ENCODE measurements at places on chromosomes 12 and 14. TPM values are rescaled to one million over a fixed set of nuclear protein-coding genes. Genes with fewer than 3 reads are reported as not detected.
A peak's percentile ranks its signal among the peaks of the same experiment; 100 is the strongest.

GRCh38 chr14:24837280-24838046, 203.5 kb upstream of the GZMB start:
- no peak overlapping the region for H3K4me3 ChIP-seq
- H3K36me3 ChIP-seq: no peaks in the 10 kb centered on the region
- no peaks in the 10 kb centered on the region for H3K27me3 ChIP-seq
- peak overlapping the region; percentile 37 for H3K27ac ChIP-seq

- DNase-seq: no peak
- H3K4me3 ChIP-seq: no peak overlapping the region
- peaks cover 5% of the 10 kb centered on the region for H3K27me3 ChIP-seq
Measured at GRCh38 chr12:127262615-127263014, 1004.4 kb upstream of the TMEM132C start.

- no peak overlapping the region for H3K4me3 ChIP-seq
- no peaks in the 10 kb centered on the region for H3K36me3 ChIP-seq
- no peak overlapping the region for H3K27ac ChIP-seq
- no peaks in the 10 kb centered on the region for H3K27me3 ChIP-seq
Measured at GRCh38 chr14:68479247-68479646, 313.6 kb downstream of the ZFP36L1 start.

The EIF2S3B gene
- 0.56 TPM for total RNA-seq

DNA sequence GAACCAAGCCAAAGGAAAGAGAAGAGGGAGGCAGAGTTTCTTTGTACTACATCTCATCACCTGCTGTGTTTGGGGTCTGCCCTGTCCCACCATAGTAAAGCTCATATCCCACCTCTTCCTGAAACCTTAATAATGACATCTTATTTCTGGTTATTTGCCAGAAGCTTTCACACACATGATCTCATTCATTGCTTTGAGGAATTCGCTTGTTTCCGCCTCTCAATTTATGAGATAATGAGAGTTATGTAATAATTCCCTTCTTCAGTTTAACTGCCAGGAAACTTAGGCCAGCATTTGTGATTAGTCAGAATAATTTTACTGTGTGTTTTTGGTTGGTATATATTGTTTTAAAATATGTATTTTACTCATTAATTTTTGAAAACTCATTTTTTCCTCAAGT, 205.2 kb downstream of the CACNA1C start:
- no peaks in the 10 kb centered on the region for H3K27me3 ChIP-seq
- H3K36me3 ChIP-seq: peaks cover 1% of the 10 kb centered on the region
- no peak overlapping the region for H3K27ac ChIP-seq

- peaks cover 12% of the 10 kb centered on the region for H3K4me1 ChIP-seq
- no peaks in the 10 kb centered on the region for H3K27me3 ChIP-seq
- H3K36me3 ChIP-seq: no peaks in the 10 kb centered on the region
- H3K27ac ChIP-seq: no peak overlapping the region
- H3K4me3 ChIP-seq: no peak overlapping the region
Measured at GRCh38 chr14:99674776-99675381, 9.2 kb upstream of the CYP46A1 start.

GRCh38 chr12:71075743-71076142, 82.1 kb downstream of the TSPAN8 start:
- no peaks in the 10 kb centered on the region for H3K4me1 ChIP-seq
- no peak overlapping the region for H3K4me3 ChIP-seq
- DNase-seq: no peak

- no peak for DNase-seq
- no peak overlapping the region for H3K27ac ChIP-seq
- peaks cover 7% of the 10 kb centered on the region for H3K36me3 ChIP-seq
- no peaks in the 10 kb centered on the region for H3K4me1 ChIP-seq
Measured at GRCh38 chr12:112514926-112515642, 96.3 kb downstream of the PTPN11 start.

GRCh38 chr14:95052016-95052585, 105.2 kb downstream of the DICER1 start:
- H3K4me1 ChIP-seq: no peaks in the 10 kb centered on the region
- peaks cover 13% of the 10 kb centered on the region for H3K27me3 ChIP-seq
- H3K4me3 ChIP-seq: no peak overlapping the region
- H3K36me3 ChIP-seq: no peaks in the 10 kb centered on the region

The STYK1 gene
- total RNA-seq: 0.31 TPM

GRCh38 chr14:63933110-63933509, 80.3 kb downstream of the SYNE2 start:
- no peak for DNase-seq
- no peak overlapping the region for H3K27ac ChIP-seq
- no peaks in the 10 kb centered on the region for H3K36me3 ChIP-seq
- H3K4me3 ChIP-seq: no peak overlapping the region
- H3K27me3 ChIP-seq: no peaks in the 10 kb centered on the region

- H3K36me3 ChIP-seq: no peaks in the 10 kb centered on the region
- H3K4me1 ChIP-seq: no peaks in the 10 kb centered on the region
- H3K27me3 ChIP-seq: peaks cover 7% of the 10 kb centered on the region
- H3K27ac ChIP-seq: no peak overlapping the region
Measured at GRCh38 chr14:41925409-41925808, 318.7 kb downstream of the LRFN5 start.

DNA sequence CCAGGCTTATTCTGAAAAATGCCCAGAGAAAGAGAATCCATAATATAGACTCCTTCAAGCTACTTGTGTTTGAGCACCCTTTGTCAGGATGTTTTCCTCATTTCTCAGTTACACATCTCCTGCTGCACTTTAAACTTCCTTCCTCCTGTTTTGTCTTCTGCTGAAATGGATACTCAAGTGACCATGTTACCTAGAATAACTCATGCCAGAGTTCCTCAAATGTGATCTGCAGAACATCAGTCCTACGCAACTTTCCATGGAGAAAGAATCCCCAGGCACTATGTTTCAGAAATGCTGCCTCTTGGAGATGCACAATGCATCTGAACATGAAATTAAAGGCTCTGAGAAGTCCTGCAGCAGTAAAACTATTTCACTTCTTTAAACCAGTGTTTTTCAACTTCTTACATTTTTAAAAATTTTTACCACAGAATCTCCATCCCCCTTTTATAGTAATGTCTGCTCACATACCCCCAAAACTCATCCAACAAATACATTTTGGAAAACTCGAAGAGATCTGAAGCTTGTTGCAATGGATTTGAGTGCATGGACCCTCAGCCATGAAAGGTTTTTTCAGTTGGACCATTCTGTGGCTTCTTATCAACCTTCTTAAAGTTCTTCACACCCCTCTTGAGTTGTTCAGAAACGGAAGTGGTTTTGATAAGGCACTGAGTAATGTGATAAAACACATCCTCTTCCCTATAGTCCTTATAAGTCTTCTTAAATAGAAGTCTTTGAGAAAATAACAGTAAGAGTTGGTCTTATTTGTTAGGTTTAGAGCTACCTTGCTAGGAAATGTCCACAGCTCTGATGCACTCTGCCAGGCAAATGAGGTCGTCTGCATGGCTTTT, 84.5 kb upstream of the KCNA1 start:
- peaks cover 2% of the 10 kb centered on the region for H3K27me3 ChIP-seq
- H3K27ac ChIP-seq: no peak overlapping the region
- H3K4me1 ChIP-seq: peaks cover 8% of the 10 kb centered on the region
- H3K4me3 ChIP-seq: no peak overlapping the region

- no peak for DNase-seq
- no peaks in the 10 kb centered on the region for H3K36me3 ChIP-seq
- H3K27me3 ChIP-seq: peaks cover 56% of the 10 kb centered on the region
- no peaks in the 10 kb centered on the region for H3K4me1 ChIP-seq
Measured at GRCh38 chr12:54207539-54208294, 18.9 kb upstream of the SMUG1 start.

- H3K27me3 ChIP-seq: no peaks in the 10 kb centered on the region
- DNase-seq: no peak
- H3K4me1 ChIP-seq: peaks cover 10% of the 10 kb centered on the region
- no peak overlapping the region for H3K27ac ChIP-seq
- no peak overlapping the region for H3K4me3 ChIP-seq
Measured at GRCh38 chr12:50953047-50953446, 703 bp downstream of the HIGD1C start.

The NGB gene
- not detected for total RNA-seq
